ENCODE measurements at places on chromosomes 1 and 21. TPM values are rescaled to one million over a fixed set of nuclear protein-coding genes. Genes with fewer than 3 reads are reported as not detected.

DNA sequence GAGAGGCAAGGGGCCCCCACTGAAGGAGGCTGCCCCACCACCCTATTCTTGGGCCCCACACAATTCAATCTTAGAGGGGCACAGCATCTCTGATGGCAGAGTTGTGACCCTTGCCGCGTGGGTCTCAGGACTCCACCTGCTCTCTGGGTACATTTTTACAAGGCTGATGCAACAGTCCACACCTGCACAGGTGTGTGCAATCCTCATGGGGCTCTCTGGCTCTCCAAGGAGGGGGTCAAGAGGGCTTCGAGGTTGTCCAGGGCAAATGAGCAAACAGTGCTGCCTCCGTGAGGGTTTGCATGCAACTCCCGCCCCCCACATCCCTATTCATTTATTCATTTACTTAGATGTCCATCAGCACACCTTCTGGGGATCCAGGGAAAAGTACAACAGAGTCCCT is 81.6 kb upstream of the IFFO2 start:
- no peak for DNase-seq

- no peak for DNase-seq
Observed at GRCh38 chr1:52651904-52652303, 18.9 kb downstream of the SHISAL2A start.

DNA sequence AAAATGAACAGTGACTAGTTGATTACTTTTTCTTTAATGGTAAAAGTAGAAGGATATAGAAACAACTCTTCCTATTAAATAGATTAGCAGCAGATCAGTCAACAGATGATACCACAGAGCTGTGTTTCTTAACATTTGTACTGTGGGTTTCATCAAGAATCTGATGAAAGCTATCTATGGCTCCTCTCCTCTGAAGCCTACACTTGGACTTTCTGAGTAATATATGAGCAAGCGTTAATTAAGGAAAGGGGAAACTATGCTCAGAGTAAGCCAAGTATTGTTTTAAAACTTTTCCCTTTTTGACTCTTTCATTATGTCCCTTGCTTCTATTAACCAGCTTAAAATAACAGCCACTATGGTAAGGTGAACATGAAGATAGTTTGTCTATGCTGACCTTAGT is 10.8 kb downstream of the ARID4B start:
- DNase-seq = no peak

PPFIA4 gene
- 15.4 TPM for total RNA-seq

DNA sequence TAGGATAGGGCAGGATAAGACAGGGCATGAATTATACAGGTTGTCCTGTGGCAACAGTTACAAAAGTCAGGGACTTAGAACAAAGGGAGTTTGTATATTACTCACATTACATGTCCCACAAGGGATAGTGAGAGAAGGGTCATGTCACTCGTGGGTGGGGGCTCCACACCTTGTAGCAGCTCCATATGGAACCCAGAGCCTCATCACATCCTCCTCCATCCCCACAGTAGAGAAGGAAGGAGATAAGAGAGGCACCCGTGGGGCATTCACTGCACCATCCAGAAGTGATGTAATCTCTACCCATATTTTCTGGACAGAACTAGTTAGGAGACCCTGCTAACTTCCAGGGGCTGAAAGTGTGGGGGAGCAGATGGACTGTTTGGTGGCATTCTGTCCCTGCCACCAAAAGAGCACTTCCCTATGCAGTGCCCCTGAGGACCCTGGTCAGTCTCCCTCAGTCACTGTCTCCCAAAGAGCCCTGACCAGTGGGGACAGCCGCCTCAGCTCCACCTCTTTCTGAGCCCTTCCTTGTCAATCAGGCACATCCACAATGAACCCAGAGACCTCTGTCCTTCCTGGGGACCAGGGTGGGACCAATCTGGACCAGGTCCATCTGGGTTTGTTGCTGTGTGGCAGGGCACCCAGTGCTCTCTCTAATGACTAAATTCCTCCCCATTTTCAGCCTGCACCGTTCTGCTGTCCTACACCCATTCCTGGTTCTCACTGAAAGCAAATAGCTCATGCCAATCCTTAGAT is 154.8 kb upstream of the ETV3 start:
- no peak for DNase-seq

DNA sequence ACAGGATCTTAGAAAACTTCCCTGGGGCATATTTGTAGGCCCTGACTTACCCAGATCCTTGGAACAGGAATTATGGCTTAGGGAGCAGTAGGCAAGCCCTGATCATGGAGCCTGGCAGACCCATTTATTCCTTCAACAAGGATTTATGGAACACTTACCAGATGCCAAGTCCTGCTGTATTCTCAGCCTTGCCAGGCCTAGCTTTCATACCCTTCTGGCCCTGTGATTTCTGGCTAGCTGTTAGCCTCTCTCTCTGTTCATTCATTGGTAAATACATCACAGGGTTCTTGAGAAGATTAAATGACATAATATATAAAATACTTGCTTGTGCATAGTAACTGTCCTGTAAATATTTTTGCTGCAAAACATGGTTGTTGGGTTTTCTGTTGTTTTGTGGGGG is 32.4 kb upstream of the SRP9 start:
- no peak for DNase-seq

- no peak for DNase-seq
Observed at GRCh38 chr1:109170035-109170764, 43.5 kb upstream of the SARS1 start.

FCGR1A gene
- total RNA-seq = 1.5 TPM

DNA sequence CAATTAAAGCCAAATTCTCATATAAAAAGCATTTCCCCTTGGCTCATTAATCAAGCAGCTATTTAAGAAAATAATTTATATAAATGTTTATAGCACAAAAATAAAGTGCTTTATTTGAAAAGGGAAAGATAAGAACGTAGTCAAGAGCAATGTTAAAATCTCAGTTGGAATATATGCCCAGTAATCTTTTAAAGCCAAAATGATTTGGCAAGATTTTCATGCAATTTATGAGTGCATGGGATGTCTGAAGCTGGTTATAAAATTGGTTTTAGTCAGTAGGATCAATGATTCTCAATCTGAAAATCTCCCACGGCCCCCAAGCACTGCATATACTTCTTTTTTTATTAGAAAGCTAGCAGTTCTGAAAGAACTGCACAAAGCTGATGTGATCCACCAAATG is 188.8 kb downstream of the RERE start:
- DNase-seq = no peak

DNA sequence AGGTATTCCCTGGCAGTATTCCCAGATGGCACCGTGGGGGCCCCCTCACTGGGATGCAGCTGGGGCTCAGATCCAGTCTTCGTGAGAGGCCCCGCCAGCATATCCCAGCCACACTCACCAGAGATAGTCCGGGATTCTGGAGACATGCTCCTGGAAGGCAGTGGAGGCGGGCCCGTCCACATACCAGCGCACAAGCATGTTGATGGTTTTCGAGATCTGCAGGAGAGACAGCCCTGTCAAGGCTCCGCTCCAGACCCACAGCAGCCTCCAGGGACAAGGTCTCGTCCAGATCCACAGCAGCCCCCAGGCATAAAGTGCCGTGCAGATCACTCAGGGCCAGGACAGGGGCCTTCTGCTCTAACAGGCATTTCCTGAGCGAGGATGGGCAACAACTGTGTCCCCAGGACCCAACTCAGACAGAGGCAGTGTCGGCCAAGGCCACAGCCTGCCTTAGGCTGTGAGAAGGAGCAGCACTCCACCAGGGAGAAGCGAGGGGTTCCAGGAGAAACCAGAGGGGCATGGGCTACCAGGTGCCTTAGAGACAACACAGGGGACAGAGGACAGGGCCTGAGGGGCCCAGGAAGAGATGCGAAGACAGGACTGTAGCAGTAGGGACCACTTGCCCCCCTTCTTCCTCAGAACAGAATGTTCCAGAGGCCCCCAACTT is 14.8 kb downstream of the LSS start:
- no peak for DNase-seq

DNA sequence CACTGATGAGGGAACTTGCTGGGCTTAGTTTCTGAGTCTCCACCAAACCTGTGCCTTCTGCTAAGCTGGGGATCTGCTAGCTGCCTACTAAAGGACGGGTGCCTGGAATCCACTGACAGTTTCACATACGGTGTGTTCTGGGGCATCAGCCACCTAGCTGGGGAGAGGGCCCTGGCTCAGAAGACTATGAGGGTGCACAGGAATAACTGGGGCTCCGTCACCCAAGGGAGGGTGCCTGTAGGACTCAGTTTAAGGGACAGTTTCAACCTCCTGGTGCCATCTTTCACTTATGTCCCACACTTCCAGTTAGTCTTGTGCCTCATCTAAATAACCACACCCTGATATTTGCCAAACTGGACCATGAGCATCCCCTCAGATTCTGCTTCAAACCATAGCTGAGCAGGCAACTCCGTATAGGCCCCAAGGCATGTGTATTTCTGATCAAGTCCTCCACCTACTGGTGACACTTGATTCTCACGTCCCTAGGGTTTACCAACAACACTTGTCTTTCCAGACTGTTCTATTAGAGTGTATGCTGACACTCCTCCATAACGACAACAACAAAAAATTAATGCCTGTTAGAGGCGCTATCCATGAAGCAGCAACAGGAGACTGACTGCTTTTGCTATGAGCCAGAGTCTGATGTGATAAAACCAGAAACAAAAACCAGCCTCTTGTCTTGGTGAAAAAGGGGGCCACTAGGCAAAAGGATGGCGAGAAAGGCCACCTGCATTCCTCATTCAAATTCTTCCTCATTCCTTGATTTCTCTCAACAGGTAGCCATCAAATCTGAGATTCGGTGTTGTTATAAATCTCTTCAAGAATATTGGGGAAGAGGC is 55.0 kb upstream of the PAXBP1 start:
- no peak for DNase-seq

DNA sequence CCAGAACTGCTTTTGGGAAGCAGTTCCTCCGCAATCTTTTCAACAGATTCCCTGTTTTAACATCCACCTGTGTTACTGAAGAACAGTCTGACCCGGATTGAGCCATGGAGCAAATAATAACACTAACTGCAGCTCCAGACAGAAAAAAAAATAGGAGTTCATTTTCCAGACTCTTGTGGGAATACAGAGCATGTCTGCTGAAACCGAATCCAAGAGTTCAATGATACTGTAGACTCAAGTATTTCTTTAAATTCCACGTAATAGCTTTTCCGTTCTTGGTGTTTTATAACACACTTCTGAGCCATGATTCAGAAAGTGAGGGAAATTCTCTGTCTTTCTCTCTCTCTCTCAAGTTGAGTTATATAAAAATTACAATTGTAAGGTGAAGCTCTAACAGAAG is 60.6 kb downstream of the DDAH1 start:
- DNase-seq = no peak

Measured in heart left ventricle (tissue), 16 donors.